ENCODE measurements at places on chromosomes 2 and 18.

- DNase-seq, result no peak
These were observed 264.6 kb upstream of the TRIB2 start for GRCh38 chr2:12452185-12452584.

DNA sequence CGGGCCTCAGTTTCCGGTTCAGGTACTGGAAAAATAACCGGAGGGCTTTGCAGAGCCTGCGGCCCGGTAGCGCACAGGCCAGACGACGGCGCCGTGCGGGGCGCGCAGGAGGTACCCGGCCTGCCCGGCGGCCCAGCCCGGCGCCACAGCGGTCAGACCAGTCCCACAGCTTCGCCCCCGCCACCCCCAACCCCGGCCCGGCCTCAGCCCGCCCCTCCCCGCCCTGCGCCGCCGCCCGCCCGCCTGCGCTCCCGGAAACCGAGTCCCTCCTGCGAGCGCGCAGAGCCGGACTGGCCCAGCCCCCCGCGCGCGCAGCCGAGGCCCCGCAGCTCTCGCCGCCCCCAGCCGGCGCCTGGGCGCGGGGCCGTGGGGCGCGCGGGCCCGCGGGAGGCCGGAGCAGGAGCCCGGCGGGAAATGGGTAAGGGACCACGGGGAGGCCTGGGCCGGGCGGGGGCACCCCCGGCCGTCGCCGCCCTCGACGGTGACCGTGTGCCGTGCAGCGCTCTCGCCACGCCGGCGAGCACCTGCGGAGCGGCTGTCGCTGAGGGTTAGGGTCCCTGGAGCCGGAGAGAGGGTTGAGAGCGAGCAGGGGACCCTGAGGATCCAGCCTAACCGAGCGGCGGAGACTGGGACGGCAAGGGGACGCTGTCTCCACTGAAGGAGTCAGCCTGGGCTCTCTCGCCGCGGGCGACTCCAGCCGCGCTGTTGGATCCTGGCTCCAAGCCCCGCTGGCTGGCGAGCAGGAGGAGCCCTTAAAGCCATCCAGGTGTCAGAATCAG, 16.5 kb upstream of the PSD4 start:
- DNase-seq, result peak; percentile 66

GRCh38 chr2:159714247-159714930, 2.1 kb downstream of the MARCHF7 start:
- peak; percentile 12 for DNase-seq

- no peak for DNase-seq
These were observed 76.5 kb upstream of the B3GNT2 start for GRCh38 chr2:62119311-62119974.

DNA sequence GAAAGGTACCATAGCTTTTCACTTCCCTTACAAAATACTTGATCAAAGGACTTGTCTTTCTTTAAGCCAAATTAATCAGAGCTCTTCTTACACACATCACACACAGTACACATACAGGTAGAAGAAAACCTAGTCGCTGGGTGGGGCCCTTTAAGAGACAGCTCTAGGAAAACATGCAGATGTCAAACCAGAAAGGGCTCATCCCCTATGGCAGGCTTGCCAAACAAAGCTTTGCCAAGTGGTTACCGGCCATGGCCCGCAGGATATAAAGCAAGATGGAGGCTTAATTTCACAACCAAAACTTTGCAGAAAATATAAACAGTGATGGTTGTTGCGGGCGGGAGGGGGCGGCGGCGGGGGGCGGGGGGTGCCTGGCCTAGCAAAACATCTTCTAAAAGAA, 2156.0 kb upstream of the PIK3C3 start:
- no peak for DNase-seq

DNA sequence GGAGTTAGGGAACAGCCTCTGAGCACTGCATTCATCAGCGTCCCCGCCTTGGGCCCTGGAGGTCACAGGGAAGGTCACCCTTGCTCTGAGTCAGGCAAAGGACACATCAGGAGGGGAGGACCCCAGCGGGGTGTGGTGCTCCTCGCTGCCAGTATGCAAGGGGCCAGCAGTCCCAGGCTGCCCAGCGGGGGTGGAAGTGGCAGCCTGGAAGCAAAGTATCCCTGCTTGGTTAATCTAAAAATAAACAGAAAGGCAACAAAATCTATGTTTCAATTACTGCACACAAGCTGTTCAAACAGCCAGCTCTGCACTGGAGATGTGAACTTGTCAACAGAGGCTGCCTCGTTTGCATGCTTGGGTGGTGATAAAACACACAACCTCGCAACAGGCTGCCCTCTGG, 164.1 kb downstream of the KLHL29 start:
- no peak for DNase-seq

DNA sequence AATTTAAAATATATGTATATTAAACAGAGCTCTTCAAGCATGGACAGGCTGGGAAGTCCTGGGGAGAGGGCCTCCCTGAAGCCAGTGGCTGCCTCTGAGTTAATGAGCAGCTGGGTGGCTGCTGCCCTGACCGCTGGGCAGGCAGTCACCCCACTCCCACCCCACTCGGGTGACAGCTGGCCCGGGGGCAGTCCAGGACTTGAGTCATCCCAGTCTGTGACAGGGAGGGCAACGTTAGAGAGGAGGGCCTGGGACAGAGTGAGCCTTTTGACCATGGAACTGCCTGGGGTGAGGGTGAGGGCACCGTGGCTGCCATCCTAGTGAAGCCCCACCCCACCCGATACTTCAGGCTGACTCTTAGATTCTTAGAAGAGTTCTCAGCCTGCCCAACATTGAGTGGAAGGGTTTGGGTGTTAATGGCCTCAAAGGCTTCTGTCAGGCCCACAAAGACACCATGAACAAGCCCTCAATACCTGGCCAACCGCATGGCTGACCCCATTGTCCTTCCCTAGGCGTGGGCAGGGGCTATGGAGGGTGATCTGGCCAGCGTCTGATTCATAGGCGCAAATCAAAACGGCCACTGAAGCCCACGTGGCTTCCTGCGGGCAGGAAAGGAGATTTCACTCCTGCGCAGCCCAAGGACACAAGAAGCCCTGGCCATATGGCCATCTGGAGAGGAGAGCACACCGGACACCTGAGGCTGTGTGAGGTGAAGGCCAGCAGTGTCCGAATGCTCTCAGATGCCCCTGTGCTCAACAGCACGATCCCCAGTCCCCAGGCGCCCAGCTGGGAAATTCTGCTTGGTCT, 47.5 kb downstream of the MRPS5 start:
- DNase-seq, result peak; percentile 67

DNA sequence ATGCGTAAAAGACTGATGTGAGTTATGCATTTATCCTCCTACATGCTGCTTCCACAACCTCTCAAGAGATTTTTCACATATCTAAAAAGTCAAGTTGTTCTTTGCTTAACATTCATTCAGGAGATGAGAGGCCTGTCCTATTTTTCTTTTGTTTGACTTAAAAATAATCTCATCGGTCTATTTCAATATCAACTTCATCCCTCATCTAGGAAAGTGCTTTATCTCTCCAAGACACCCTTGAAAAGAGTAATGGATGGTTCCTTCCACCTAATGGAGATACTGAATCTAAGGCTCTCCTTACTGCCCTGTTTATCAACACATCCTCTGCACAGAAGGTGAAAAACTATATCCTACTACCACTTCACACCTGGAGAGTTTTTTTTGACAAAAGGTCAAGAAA, 2.4 kb downstream of the NFE2L2 start:
- no peak for DNase-seq

DNA sequence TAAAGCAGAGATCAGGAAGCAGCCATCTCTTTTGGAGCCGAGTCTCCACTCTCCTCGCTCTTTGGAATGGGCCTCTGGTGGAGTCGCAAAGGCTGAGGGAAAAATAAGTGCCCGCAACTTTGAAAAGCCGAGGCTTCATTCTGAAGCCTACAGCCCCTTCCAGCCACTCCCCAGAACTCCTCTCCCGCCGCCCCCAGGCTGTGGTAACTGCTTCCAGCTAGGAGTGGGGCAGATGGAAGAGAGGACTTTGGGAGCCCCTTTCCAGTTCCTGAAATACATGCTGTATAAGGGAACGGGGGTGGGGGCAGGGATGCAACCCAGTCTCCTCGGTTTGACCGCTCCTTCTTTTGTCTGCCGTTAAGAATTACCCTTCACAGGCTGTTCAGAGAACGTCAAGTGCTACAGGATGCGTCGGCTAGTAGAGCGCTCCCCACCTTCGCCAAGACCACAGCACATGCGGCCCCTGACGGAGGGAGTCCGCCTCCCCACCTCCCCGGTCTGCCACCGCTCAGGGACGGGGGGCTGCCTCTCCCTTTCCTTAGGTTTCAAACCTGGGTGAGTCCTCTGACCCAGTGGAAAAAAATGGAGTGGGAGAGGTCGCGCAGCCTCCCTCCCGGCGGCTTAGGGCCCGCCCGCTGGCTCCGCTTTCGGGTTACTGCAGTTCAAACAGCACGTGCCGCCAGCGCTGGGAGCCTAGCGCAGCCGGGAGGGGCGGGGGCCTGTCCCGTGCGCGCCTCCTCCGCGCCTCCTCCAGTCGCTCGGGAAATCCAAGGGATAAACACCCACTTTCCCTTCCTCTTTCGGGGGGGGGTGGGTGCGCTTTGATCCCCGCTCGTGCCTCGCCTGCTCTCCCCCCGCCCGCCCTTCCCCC, 4.9 kb downstream of the CYP26B1 start:
- no peak for DNase-seq

DNA sequence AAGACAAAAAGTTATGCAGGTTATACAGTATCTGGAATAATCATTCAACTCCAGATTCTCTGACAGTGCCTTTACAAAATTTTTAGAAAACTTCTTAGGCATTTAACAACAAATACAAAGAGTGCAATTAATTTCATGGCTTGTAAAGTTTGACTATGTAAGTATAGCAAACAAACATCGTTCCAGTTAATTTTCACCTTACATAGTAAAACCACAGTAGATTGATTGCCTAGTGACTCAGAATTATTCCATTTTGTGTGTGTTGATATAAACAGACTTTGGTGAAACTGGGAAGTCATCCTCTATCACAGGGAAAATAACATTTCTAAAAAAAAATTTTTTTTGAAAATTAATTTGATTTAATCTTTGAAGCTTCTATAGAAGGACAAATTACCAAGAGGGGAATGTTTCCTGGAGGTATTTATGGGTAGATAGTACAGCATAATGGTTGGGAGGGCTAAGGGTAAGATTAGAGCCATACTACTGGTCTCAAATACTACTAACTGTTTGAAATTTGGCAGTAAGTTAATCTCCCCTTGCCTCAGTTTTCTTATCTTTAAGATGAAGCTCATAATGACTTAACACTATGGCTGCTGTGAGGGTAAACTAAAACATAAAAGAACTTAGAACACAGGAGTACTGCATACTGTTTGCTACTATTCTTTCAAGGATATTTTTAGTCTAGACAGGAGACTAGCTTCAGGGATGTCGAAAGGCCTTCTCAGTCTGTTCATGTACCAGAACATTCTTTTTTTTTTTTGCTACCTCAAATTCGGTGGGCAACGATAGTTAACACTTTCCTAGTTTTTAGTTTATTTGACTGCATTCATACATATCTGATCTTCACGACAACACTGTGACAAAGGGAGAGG, 19.6 kb downstream of the NDUFAF7 start:
- DNase-seq, result no peak

GRCh38 chr2:41026613-41027012, 574.7 kb upstream of the SLC8A1 start:
- DNase-seq, result no peak

GRCh38 chr2:130767408-130767775, 12.1 kb downstream of the AMER3 start:
- DNase-seq, result no peak

- DNase-seq, result no peak
These were observed 21.4 kb upstream of the C1QL2 start for GRCh38 chr2:119179991-119180390.

GRCh38 chr2:199956062-199956380, 639 bp downstream of the MAIP1 start:
- DNase-seq, result no peak

DNA sequence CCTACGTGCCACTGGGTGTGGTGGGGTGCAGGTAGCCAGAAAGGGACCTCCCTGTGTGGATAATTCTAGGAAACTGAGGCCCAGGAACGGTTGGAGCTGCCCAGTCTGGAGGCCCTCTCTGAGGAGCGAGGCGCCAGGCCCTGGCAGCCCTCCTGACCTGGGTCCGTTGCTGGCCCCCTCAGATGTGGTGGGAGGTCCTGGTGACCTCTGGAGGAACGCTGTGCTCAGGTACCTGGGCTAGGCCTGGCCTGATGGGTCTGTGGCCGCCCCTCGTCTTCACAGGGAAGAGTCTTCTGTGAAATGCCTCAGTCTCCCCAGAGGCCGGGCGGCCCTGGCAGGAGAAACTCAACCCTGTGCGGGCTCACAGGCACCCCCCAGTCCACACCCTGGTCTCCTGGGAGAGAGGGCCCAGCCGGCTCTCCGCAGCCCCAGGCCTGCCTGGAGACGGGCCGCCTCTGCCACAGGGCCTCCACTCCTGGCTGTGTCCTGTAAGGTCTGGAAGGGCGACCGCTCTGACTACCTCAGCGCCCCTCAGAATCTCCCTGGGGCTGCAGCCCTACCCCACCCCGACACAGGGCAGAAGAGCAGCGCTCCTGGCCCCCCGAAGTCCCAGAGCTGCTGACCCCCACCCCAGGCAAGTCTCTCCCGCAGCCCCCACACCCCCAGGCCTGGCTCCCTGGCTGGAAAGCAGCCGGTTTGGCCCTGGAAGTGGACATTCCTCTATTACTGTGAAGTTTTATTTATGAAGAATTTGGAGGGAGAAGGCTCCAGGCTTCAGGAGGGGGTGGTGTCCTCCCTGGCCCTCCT, 3.7 kb downstream of the B3GNT7 start:
- DNase-seq, result no peak

- no peak for DNase-seq
These were observed 57.8 kb downstream of the AFTPH start for GRCh38 chr2:64581777-64582539.

- DNase-seq, result peak; percentile 9
These were observed 87.2 kb downstream of the PHLPP1 start for GRCh38 chr18:62802523-62802922.

DNA sequence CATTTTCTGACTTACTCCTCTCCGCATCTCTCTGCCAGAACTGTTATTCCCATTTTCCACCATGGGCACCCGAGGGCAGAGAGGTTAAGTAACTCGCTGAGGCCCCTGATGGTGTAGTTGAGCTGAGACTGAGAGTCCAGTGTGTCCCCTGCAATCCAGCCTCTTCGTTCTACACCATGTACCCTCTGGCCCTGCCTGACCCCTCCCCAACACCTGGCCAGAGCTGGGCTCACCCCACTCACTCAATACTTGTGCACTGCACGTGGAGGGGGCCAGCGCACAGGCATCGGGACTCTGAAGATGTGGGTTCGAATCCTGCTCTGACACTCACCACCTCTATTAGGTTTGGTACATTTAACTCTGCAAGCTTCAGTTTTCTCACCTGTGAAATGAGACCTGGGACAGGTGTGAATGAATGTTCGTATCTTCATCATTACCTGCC, 24.3 kb upstream of the FOSL2 start:
- DNase-seq, result no peak

DNA sequence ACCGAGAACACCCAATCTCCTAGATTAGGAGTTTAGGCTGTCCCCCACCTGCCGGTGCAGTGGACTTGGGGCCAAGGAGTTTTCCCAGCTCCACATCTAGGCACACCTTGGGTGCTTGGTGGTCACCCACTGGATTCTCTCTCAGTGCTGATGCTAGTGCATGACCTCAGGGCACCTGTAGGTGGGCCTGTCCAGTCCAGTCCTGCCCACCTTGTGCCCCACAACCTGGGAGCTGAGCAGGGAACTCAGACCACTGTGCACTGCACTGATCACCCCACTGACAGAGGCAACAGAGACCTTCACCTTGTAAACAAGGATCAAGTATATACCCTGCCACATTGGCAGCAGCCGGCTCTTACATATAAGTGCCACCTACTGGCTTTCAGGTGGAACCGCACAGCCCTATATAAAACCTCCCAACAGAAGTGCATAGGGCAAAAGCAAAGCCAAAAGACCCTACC, 12.7 kb upstream of the CDH19 start:
- peak; percentile 2 for DNase-seq

- no peak for DNase-seq
These were observed 112.0 kb upstream of the CTDP1 start for GRCh38 chr18:79567481-79568147.

- peak; percentile 29 for DNase-seq
These were observed 1.3 kb downstream of the SPTBN1 start for GRCh38 chr2:54457323-54458023.

Measured in activated CD8-positive, alpha-beta T cell treated with anti-CD3 and anti-CD28 coated beads for 36 hours (primary cell).